ENCODE measurements at places on chromosomes 1 and 21.

DNA sequence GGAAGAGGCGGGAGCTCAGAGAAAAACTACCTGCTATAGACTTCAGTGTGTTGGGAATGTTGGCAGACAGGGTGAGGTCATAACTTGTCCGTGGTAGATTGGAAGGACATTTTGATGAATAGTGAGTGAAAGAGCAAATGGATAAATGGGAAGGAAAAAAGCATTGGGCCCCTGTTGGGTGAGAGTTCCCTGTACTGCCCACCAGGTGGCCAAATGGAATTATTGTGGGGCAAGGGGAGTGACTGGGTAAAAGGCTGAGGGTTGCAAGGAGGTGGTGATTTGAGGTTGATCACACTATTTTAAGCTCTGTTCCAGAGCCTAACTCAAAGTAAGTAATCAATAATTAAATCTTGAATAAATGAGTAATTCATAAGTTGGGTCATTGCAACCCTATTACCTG, 60.4 kb downstream of the MRPS6 start:
- no peak overlapping the region for H3K27ac ChIP-seq
- no peaks in the 10 kb centered on the region for H3K36me3 ChIP-seq
- no peak overlapping the region for H3K4me3 ChIP-seq
- no peak for DNase-seq
- H3K4me1 ChIP-seq, result peaks cover 41% of the 10 kb centered on the region

- no peaks in the 10 kb centered on the region for H3K36me3 ChIP-seq
- H3K27ac ChIP-seq, result no peak overlapping the region
- H3K4me3 ChIP-seq, result peak overlapping the region; percentile 75
- DNase-seq, result no peak
- H3K27me3 ChIP-seq, result peaks cover 2% of the 10 kb centered on the region
Observed at GRCh38 chr1:212565079-212565478, 43.5 kb upstream of the ATF3 start.

GRCh38 chr1:175188936-175189335, 3.6 kb downstream of the KIAA0040 start:
- no peak for DNase-seq
- H3K27ac ChIP-seq, result no peak overlapping the region
- H3K27me3 ChIP-seq, result no peaks in the 10 kb centered on the region
- peaks cover 42% of the 10 kb centered on the region for H3K4me1 ChIP-seq
- H3K4me3 ChIP-seq, result no peak overlapping the region
- H3K36me3 ChIP-seq, result no peaks in the 10 kb centered on the region

DNA sequence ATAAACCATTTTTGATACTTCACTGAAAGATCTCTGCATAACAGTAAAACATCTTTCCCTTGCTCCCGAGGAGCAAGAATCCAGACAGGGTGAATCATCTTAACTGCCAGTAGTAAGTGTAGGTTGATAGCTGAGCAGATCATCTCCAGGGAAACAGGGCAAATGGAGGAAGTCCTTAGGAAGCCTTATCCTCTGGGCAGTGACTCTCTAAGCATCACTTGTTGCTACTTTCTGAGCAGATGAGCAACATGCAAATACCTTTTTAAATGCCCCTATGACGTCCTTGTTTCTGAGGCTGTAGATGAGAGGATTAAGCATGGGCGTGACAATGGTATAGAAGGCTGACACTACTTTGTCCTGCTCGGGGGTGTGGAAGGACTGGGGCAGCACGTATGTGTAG, 8.9 kb downstream of the OR2T11 start:
- no peak overlapping the region for H3K4me3 ChIP-seq
- H3K4me1 ChIP-seq, result no peaks in the 10 kb centered on the region
- H3K27ac ChIP-seq, result no peak overlapping the region
- no peak for DNase-seq
- no peaks in the 10 kb centered on the region for H3K27me3 ChIP-seq
- no peaks in the 10 kb centered on the region for H3K36me3 ChIP-seq

DNA sequence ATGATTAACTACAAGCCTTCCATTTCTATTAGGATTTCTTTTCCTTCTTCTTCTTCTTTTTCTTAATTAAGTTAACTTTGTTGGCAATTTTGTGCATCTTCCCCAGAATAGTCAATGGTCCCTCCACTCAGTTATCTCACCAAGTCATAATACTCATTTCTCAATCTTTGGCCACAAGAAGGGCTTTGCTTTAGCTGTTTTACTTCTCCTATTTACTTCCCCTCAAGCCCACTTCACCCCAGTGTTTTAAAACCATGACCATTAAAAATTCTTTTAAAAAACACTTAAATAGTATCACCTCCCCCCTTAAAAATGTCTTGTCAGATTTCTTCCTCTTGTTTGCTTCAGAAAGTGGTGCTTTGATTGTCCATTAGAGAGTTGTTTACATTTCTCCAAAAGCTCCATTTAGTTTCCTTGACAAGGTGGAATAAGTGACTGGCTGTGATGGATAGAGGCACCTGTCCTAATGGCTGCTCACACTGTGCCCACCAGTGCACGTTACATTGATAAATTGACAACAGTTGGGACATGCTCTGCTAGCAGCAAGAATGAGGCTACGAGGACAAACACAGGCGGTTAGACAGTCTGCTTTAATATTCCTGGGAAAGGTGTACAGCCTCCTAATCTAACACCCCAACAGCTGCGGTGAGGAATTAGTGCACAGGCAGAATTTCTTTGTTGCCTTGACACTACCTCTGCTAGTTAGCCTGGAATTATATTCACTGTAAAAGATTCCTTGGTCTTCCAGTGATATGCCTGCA, 354.7 kb downstream of the LMO4 start:
- H3K27me3 ChIP-seq, result no peaks in the 10 kb centered on the region
- no peak for DNase-seq
- H3K36me3 ChIP-seq, result no peaks in the 10 kb centered on the region
- H3K4me1 ChIP-seq, result no peaks in the 10 kb centered on the region
- H3K4me3 ChIP-seq, result peak overlapping the region; percentile 71

All from psoas muscle (tissue), 8 donors.